ENCODE measurements at places on chromosomes 3 and 15. TPM values are rescaled to one million over a fixed set of nuclear protein-coding genes. Genes with fewer than 3 reads are reported as not detected.

GRCh38 chr3:43970351-43970750, 271.3 kb upstream of the TOPAZ1 start:
- no peak for ATAC-seq

- ATAC-seq = peak; percentile 67
Observed at GRCh38 chr3:58568572-58569286, 8.5 kb downstream of the FAM107A start.

- ATAC-seq = no peak
Observed at GRCh38 chr3:76576201-76576600, 463.7 kb upstream of the ROBO2 start.

The SUCNR1 gene
- not detected for total RNA-seq

GRCh38 chr3:153785901-153786300, 335.3 kb upstream of the ARHGEF26 start:
- ATAC-seq = no peak

GRCh38 chr15:41927536-41927935, 33.7 kb upstream of the SPTBN5 start:
- no peak for ATAC-seq

DNA sequence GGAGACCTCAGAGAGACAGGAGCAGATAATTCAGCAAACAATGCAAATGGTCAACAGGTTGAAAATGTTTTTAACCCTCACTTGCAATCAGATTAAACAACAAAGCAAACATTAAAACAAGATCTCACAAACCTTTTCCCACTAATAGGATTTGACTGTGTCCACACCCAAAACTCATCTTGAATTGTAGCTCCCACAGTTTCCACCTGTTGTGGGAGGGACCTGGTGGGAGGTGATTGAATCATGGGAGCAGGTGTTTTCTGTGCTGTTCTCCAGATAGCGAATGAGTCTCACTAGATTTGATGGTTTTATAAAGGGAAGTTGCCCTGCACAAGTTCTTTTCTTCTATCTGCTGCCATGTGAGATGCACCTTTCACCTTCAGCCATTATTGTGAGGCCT, 1.3 kb upstream of the LYSMD4 start:
- ATAC-seq = no peak

The C2CD4B gene
- 0.24 TPM for total RNA-seq

DNA sequence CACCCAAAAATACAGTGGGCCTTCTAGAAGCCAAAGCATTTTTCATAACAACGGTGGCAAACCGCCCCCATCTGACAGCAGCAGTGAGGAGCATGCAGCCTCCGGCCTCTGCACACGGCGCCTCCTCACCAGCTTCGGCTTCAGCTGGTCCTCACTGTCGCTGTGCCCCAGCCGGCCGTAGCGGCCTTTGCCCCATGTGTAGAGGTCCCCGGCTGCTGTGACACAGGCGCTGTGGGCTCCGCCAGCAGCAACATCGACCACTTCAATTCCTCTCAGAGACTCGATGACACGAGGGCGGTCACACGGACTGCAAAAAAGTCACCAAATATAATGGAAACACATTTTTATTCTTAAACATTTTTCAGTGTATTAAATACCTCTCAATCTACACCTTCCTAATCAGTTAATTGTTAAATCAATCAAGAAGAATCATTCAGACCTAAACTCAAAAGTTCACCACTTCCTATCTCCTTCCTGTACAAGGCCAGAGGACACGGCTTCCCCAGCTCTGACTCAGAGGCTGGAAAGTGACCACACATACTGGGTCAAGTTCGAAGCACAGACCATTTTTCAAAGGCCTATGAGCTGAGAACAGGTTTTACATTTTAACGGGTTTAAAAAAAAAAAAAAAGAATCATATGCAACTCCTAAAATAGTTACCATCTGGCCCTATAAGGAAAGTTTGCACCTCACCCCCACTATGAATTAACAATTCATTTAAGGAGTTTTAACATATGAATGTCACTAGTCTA, 33.6 kb upstream of the OCA2 start:
- no peak for ATAC-seq

DNA sequence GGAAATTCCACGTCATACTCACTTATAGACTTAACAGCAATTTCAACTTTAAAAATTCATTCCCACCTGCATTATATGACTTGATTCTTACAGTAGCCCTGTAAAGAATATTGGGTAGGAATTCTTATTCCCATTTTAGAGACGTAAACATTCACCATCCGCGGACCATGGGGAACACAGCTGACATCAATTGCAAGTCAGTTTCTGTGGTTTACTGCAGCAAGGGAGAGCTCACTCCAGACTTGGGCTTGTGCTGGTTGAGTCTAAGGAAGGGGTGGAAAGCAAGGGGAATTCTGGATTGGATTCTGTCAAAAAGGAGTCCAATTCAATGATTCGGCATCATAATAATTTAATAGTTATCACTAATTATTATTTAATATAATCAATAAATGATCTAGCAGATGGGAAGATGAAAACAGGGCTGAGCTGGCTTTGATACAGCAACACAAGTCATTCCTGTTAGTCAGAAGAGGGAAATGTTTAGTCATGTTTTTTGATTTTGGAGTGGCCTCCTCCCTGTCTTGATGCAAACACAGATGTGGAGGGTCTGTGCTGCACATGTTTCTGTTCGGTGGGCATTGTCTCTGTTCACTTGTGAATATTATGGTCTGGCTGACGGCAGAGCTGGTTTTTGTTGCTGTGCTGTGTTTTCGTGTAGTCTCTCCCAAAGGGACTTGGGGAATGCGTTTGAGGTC, 9.7 kb downstream of the LIPC start:
- peak; percentile 47 for ATAC-seq

DNA sequence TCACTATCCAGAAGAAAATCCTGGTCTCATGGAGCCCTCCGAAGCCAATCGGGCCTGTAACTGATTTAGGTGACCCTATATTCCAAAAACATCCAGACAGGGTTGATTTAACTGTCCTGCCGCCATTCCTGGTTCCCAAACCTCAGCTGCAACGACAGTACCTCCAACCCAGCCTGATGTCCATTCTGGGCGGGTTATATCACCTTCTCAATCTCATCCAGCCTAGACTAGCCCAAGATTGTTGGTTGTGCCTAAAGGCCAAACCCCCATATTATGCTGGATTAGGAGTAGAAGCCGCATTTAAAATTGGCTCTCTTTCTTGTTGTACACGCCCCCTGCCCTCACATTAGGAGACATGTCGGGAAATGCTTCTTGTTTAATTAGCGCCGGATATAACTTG, 36.7 kb downstream of the ZBTB11 start:
- no peak for ATAC-seq

The TEX9 gene
- total RNA-seq = 9.2 TPM

DNA sequence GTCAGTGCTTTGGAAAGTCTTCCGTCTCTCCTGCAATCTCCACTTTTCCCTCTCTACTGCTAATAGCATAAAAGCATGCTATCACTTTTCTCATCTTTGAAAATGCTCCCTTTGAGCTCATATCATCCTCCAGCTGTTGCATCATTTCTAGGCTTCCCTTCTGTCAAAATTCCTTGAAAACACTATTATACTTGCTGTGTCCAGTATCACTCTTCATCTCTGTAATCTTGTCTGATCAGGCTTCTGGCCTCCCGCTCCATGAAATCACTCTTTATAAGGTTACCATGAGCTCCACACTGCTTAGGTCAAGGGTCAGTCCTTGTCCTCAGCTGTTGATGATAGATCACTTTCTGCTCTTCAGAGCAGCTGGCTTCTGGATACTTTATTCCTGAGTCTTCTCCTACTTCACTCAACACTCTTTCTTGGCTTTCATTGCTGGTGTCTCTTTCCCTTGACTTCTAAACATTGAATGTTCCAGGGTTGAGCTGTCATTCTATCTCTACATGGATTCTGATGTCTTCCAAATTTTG, 50.9 kb upstream of the SPTSSB start:
- no peak for ATAC-seq

GRCh38 chr15:58475573-58476524, 44.1 kb downstream of the LIPC start:
- peak; percentile 35 for ATAC-seq

- ATAC-seq = no peak
Observed at GRCh38 chr3:144524531-144524930, 552.9 kb downstream of the DIPK2A start.

DNA sequence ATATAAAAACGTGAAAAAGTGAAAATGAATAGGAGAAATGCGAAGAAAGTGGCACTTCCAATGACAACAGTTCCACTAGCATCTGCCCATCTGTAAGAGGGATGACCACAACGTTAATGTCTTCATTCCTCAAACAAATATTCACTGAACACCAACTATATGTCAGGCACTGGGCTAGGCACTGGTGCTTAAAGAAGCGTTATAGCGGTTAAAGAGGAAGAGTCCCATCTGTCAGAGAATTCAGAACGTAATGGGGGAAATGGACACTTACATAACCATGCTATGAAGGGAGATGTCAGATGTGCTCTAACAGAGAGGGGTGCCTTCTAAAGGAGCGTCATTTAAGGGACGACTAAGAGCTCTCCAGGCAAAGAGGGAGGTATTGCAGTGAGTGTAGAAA, 8.2 kb downstream of the RUBCN start:
- ATAC-seq = no peak

GRCh38 chr15:70833861-70834765, 19.8 kb downstream of the LARP6 start:
- ATAC-seq = no peak

DNA sequence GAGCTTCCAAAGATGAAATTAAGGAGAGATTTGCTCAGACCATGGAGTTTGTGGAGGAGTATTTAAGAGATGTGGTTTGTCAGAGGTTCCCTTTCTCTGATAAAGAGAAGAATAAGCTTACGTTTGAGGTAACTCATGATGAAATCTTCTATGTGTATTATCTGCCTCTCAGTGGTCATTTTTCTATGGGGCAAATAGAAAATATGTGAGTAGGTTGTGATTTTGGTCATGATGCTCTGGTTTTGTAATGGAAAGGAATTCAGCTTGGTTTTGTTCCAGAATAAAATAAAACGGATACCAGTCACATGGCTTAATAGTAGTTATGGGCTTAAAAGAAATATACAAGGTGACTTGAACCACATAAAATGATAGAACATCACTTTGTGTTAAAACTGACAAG, 181.1 kb downstream of the ITPR1 start:
- ATAC-seq = no peak

The CASR gene
- total RNA-seq = not detected

The PRSS50 gene
- not detected for total RNA-seq

DNA sequence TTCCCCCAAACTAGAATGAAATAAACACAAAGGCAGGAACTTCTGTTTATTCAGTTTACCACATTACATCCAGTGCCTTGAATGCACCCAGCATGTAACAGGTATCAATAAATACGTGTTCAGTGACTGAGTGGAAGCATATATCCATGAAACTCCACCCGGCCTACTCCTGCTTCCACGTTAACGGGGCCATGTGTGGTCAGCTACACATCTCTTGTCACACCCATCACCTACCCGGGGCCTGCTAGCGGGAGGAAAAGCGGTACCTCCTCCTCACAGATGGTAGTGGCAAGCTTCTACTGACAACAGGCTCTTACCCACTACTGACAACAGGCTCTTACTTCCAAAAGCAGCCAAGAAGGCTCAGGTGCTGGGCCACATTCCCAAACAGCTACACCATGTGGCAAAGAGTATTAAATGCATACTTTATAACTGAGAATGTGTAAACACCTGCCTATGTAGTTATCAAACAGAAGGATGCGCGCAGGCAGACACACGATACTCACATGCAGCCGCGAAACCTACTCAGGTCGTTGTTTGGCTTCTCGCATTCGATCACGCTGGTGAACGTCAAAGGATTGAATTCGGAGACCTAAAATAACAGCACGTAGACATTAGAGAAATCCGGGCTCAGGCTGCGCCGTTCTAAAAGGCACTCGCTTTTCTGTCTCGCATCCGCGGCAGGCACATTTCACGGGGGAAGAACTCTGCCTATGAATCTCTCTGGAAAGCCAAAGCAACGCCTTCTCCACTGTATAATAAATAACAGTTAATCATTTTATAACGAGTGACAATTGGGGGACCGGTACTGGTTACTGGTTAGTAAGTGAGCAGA, 127.4 kb downstream of the ATP10A start:
- ATAC-seq = no peak

The RBPMS2 gene
- 0.48 TPM for total RNA-seq

The ALS2CL gene
- total RNA-seq = 55.7 TPM

The ZDHHC19 gene
- total RNA-seq = not detected

- ATAC-seq = no peak
Observed at GRCh38 chr15:48833526-48834239, 22.8 kb upstream of the CEP152 start.

GRCh38 chr3:151604891-151605290, 128.8 kb upstream of the AADACL2 start:
- ATAC-seq = no peak

DNA sequence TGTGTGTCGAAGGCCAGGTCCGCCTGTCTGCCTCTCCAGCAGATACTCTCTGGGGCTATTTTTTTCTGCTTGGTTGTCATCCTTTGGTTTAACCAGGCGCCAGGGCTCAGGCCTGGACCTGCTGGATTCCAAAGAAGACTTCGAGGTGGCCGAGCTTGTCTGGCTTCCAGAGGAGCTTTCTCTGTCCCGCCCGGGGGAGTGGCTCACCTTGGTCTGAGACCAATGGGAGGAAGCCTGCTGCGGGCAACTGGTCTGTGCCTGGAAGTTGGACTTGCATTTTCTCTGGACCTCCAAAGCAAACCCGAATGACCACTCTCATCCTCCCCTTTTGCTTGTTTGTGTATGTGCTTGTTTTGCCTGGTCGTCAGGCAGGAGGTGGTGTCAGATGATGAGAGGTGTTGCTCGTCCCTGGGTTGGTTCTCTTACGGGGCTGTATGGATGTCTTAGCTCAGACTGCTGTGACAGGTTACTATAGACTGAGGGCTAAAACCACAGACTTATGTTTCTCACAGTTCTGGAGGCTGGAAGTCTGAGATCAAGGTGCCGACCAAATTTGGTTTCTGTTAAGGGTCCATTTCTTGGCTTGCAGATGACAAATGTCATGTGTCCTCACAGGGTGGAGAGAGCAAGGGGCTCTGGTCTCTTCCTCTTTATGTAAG, 19.3 kb downstream of the IGF1R start:
- ATAC-seq = peak; percentile 65

DNA sequence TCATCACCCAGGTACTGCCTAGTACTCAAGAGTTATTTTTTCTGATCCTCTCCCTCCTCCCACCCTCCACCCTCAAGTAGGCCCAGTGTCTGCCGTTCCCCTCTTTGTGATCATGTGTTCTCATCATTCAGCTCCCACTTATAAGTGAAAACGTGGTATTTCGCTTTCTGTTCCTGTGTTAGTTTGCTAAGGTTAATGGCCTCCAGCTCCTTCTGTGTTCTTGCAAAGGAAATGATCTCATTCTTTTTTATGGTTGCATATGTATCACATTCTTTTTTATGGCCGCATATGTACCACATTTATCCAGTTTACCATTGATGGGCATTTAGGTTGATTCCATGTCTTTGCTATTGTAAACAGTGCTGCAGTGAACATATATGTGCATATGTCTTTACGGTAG, 8.2 kb upstream of the GANC start:
- no peak for ATAC-seq

The TMCO5A gene
- not detected for total RNA-seq

The CDHR4 gene
- total RNA-seq = not detected

Measured in esophagus mucosa (tissue), 1 donor.